H9 (cell line): ENCODE measurements at places on chromosomes 3 and 15. TPM values are rescaled to one million over a fixed set of nuclear protein-coding genes. Genes with fewer than 3 reads are reported as not detected.

Gene C3orf62
- 4.5 and 4.6 TPM in 2 replicates for total RNA-seq

Gene ZCWPW2
- total RNA-seq: 0.31 and 0.35 TPM in 2 replicates

Gene KBTBD8
- 16.7 and 19.4 TPM in 2 replicates for total RNA-seq

DNA sequence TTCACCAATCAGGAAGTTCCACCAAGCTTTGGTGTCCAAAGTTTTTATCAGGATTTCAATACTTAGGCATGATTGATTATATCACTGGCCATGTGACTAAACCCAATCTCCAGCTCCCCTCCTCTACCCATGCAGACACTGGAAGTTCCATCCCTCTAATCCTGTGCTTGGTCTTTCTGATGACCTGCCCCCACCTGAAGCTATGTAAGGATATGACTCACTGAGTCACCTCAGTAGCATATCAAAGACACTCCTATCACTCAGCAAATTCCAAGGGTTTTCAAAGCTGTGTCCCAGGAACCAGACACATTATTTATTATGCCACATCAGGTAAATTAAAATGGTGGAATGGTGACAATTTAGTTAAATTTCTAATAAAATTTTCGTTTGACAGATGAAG is 158.9 kb downstream of the TAFA4 start:
- no peak overlapping the region for H3K27ac ChIP-seq
- peaks cover 7% of the 10 kb centered on the region for H3K36me3 ChIP-seq
- DNase-seq: no peak
- no peaks in the 10 kb centered on the region for H3K27me3 ChIP-seq

DNA sequence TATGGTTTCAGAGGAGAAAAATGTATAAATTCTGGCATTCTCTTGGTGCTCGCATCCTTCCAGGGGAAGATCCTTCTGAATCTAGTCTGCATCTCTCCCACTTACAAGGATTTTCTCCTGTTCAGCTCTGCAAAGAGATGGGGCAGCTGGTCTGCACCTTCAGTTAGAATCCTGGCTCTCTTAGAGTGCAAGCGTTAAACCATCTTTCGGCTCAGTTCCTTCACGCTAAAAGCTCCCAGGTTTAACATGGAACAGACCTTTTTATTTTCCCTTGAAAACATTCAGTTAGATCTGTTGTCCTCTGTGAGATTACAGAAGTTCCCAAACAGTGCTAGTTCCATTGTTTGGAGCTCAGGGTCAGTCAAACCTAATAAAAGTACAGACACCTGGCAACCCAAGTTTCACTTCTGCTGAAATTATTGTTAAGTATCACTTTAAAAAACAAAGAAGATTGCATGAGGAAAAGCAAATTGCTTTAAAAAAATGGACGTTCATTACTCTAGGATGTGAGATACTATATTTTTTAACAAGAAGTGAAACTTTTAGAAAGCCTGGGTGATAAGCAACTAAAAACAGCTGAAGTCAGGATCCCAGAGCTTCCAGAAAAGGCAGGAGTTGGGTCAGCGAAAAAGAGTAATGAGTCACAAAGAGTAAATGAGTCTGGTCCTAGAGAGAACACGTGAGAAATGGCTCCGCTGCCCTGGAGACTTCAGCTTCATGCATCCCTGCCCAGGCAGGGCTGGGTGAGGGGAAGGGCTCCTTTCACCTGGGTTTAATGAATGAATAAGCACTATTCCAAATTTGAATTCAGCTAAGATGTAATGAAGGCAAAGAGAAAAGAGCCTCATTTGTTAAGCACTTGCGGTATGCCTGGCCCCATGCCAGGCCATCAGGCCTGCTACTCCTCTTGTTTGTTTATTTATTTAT is 63.3 kb downstream of the ABTB1 start:
- peaks cover 5% of the 10 kb centered on the region; the same call in 1 of the 2 replicates for H3K4me1 ChIP-seq
- no peaks in the 10 kb centered on the region for H3K36me3 ChIP-seq
- no peak overlapping the region for H3K4me3 ChIP-seq
- DNase-seq: no peak

DNA sequence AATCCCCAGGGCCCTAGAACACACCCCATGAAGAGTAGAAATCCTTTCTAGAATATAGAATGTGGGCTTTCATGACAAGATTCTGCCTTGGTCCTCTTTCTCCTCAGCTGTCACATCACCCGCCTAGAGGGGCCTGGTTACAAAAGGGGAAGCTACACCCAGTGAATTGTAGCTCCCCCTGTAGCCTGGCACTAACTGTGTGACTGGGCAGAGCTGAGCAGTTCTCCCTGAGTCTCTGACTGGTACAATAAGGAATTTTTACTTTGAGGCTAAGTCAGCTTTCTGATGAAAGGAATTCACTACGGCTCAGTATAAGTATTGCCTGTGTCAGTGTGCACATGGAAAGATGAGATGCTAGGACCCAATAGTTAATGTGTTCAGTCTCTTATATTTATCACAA is 28.7 kb upstream of the ZNF148 start:
- no peak overlapping the region for H3K4me3 ChIP-seq
- peaks cover 4% of the 10 kb centered on the region; the same call in 1 of the 2 replicates for H3K4me1 ChIP-seq
- H3K27ac ChIP-seq: no peak overlapping the region
- no peaks in the 10 kb centered on the region for H3K36me3 ChIP-seq

GRCh38 chr15:99443768-99444446 is 121.9 kb upstream of the MEF2A start:
- no peak overlapping the region for H3K27ac ChIP-seq
- no peak overlapping the region for H3K4me3 ChIP-seq
- no peak for DNase-seq
- H3K4me1 ChIP-seq: no peaks in the 10 kb centered on the region
- H3K36me3 ChIP-seq: no peaks in the 10 kb centered on the region

GRCh38 chr3:34319881-34320280 is 521.5 kb downstream of the PDCD6IP start:
- no peak overlapping the region for H3K4me3 ChIP-seq
- H3K27ac ChIP-seq: no peak overlapping the region
- peaks cover 2% of the 10 kb centered on the region; the same call in 1 of the 2 replicates for H3K36me3 ChIP-seq
- no peaks in the 10 kb centered on the region for H3K4me1 ChIP-seq

DNA sequence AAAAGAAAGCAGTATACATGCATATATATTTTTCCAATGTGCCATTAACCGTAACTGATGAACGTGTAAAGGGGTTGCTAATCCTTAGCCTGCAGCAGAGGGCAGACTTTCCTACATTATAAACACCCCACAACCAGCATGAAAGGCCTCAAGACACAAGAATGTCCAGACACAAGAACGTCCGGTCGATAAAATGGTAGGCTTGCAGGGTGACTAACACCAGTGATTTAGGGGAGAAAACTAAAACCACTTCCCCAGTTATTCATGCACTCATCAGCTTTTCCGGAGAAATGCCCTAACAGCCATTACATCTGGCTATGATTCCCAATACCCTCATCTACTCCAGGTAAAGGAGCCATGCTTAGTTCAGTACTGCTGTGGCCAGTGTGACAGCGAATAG is 57.4 kb downstream of the LRTM1 start:
- no peak overlapping the region for H3K4me3 ChIP-seq
- H3K4me1 ChIP-seq: peaks cover 3% of the 10 kb centered on the region; the same call in 1 of the 2 replicates
- H3K36me3 ChIP-seq: peaks cover 3% of the 10 kb centered on the region; the same call in 1 of the 3 replicates
- no peaks in the 10 kb centered on the region for H3K27me3 ChIP-seq
- no peak for DNase-seq

DNA sequence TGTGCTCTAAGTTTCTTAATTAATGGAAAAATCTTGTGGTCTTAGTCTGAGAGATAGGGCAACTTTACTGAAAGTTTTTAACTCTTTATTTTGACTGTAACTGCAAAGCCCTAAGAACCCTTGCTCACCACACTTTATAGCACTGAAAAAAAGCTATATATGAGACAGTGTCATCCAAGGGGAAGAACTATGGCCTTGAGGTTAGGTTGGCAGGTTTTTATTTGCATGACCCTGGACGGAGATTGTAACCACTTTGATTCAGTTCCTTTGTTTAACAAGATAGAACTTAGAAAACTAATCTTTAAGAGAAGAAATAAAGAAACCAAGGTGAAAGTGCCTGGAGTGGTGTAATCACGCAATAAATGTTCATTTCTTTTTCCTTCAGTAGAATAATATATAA is 30.6 kb upstream of the LYSMD4 start:
- H3K27me3 ChIP-seq: no peaks in the 10 kb centered on the region
- H3K4me3 ChIP-seq: no peak overlapping the region
- no peaks in the 10 kb centered on the region for H3K36me3 ChIP-seq
- no peak for DNase-seq
- no peak overlapping the region for H3K27ac ChIP-seq
